ENCODE measurements at places on chromosomes 1 and 21.

DNA sequence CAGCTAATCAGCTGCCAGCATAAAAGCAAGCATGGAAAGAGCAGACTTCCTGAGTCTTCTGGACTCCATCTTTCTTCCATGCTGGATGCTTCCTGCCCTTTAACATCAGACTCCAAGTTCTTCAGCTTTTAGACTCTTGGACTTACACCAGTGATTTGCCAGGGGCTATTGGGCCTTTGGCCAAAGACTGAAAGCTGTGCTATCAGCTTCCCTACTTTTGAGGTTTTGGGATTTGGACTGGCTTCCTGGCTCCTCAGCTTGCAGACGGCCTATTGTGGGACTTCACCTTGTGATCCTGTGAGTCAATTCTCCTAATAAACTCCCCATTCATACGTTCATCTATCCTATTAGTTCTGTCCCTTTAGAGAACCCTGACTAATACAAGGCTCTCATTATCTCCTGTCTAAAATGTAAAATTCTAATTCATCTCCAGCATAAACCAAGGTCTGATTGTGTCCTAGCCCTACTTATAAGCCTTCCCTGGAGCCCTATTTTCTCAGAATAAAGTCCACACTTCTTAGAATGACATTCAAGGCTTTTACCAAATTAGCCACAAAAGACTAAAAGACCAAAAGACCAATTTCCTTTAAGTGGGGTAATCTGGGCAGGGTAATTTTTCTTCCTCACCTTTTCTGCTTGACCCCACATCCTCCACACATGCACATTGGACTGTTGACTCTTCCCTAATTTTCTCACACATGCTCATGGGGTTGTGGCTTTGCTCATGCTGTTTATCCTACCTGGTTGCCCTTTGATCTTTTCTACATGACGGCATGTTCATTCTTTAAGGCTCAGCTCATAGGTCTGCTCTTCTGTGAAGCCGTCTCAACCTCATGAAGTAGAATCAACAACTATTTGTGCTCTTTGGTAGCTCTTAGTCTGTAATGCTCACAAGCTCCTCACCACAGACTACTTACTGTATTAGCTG, 18.1 kb upstream of the ENAH start:
- H3K4me1 ChIP-seq: no peaks in the 10 kb centered on the region
- no peak overlapping the region for H3K4me3 ChIP-seq
- H3K36me3 ChIP-seq: no peaks in the 10 kb centered on the region
- no peak for DNase-seq

DNA sequence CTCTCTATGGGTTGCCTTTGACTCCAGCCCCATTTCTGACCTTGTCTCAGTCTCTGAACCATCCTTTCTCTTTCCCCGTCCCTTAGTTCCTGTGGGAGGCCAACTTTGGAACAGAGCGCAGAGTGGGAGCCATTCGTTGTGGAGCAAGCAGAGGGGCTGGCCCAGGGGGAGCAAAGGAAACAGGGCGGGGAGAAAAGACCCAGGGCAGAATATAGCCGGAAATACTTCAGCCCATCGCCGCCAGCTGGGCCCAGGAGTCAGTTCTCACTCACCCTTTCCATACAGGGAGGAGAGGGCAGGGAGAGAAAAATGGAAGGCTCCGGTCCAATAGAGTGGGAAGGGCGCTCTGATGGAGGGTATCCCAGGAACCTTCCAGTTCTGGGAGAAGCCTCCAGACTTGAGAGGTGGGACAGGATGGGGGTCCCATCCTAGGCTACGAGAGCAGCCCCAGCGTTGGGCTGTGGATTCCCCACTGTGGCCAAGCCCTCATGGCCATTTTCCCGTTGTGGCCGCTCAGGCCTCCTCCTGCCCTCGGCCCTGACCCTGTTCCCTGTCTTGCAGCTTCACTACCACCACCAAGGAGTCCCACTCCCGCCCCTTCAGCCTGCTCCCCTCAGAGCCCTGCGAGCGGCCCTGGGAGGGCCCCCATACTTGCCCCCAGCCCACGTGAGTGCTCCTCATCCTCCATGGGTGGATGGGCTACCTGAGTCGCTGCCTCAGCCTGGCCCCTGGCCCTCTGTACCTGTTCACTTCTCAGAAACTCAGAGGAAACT, 10.9 kb downstream of the PEAR1 start:
- no peak overlapping the region for H3K4me3 ChIP-seq
- H3K27me3 ChIP-seq: peaks cover 57% of the 10 kb centered on the region
- DNase-seq: no peak
- no peak overlapping the region for H3K27ac ChIP-seq
- no peaks in the 10 kb centered on the region for H3K36me3 ChIP-seq

DNA sequence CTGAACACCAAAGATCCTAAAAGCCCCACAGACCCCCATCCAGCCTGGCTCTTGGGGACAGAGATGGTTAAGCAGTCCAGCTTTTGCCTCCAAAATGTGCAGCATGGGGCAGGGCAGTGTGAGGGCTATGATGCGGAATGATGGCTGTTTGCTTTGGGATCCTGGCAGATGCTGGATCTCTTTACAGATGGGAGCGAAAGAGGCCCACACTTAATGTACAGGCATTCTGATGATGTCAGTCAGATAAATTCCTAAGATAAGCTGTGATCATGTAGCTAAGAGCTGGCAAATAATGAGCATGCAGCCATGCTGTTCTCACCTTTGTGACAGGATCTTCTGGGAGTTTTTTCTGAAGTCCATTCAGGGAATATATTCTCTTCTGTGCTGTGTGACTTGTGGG, 17.6 kb upstream of the KCNQ4 start:
- H3K4me1 ChIP-seq: peaks cover 13% of the 10 kb centered on the region
- H3K27ac ChIP-seq: peak overlapping the region; percentile 44
- DNase-seq: no peak
- H3K27me3 ChIP-seq: no peaks in the 10 kb centered on the region
- peaks cover 61% of the 10 kb centered on the region for H3K36me3 ChIP-seq
- H3K4me3 ChIP-seq: no peak overlapping the region

DNA sequence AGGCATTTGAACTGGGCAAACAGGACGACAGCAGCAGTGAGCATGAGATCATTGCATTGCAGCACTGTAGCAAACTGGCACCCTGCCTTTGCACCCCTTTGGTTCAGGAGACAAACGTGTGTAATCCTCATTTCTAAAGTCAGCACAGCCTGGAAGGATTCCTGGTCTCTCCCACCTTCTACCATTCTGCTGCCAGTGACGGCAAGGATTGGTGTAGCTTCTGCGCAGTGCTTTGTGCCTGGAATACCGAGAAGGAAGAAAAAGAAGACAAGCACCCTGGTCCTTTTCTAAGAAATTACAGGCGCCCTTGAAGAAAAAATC, 805.3 kb downstream of the USP25 start:
- DNase-seq: no peak
- H3K27me3 ChIP-seq: no peaks in the 10 kb centered on the region
- H3K4me3 ChIP-seq: no peak overlapping the region
- H3K36me3 ChIP-seq: no peaks in the 10 kb centered on the region

- H3K4me3 ChIP-seq: no peak overlapping the region
- no peaks in the 10 kb centered on the region for H3K27me3 ChIP-seq
- H3K36me3 ChIP-seq: no peaks in the 10 kb centered on the region
- no peak for DNase-seq
- H3K4me1 ChIP-seq: no peaks in the 10 kb centered on the region
Measured at GRCh38 chr1:115980998-115981993, 5.0 kb downstream of the SLC22A15 start.

- H3K4me3 ChIP-seq: no peak overlapping the region
- no peak overlapping the region for H3K27ac ChIP-seq
- H3K4me1 ChIP-seq: no peaks in the 10 kb centered on the region
- DNase-seq: no peak
- H3K27me3 ChIP-seq: no peaks in the 10 kb centered on the region
- H3K36me3 ChIP-seq: no peaks in the 10 kb centered on the region
Measured at GRCh38 chr1:3548156-3548893, 63.0 kb downstream of the MEGF6 start.
